ENCODE measurements at places on chromosomes 11 and 22.

DNA sequence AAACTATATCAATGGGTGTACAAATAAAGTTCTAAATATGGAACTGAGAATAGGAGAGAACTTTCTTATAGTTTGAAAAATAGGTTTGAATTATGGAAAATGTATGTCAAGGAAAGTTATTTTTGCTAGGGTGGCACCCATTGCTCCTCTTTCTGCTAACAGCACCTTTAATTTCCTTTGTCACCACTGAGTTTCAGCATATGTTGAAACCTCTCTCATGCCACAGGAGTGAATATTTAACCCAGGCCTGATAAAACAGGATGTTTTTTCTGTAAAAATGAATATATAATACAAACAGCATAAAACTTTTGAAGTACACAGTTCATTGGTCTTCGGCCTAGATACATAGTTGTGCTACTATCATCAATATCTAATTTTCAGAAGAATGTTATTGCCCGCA is 385.5 kb upstream of the ANO5 start:
- no peak for DNase-seq

DNA sequence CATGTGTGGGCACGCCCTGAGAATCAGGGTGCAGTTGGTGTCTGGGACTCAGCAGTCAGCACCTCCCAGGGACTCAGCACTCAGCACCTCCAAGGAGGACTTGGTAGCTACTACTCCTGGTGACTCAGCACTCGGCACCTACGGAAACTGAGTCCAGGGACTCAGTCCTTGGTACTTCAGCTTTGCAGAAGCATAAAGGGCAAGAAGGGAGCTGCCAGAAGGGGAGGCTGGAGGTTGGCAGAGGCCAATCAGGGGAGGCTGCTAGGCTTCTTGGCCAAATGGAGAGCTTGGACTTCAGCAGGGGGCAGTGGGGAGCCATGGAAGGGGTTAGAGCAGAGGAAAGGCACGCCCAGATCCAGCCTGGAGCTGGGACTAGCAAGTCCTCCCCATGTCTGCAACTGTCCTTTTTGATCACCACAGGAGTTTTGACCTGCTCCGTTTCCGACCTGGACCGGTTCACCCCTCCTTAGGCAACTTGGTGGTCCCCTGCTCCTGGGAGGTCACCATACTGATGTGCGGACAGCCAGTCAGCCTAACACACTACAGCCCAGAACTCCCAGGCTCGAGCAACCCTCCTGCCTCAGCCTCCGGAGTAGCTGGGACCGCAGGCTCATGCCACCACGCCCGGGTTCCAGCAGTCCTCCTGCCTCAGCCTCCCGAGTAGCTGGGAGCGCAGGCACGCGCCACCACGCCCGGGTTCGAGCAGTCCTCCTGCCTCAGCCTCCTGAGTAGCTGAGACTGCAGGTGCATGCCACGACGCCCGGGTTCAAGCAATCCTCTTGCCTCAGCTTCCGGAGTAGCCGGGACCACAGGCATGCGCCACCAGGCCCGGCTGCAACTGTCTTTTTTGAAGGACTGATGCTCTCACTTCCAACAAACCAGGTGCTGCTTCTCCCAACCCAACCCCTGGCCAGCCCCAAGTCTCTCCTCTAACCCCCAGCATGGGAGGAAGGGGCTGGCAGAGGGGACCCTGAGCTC is 1.5 kb downstream of the ANO9 start:
- DNase-seq, result no peak

DNA sequence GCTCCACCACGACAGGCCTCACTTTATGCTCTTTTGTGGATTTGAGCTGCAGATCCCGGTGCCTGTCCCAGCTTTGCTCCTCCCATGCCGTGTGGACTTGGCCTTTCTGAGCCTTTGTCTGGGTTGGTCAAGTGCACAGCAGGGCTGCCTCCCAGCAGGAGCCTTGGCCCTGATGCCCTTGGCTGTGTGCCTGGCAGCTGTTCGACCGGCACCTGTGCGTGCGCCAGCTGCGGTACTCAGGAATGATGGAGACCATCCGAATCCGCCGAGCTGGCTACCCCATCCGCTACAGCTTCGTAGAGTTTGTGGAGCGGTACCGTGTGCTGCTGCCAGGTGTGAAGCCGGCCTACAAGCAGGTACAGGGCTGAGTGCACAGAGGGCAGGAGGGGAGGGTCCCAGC is 46.5 kb downstream of the MYO7A start:
- no peak for DNase-seq

DNA sequence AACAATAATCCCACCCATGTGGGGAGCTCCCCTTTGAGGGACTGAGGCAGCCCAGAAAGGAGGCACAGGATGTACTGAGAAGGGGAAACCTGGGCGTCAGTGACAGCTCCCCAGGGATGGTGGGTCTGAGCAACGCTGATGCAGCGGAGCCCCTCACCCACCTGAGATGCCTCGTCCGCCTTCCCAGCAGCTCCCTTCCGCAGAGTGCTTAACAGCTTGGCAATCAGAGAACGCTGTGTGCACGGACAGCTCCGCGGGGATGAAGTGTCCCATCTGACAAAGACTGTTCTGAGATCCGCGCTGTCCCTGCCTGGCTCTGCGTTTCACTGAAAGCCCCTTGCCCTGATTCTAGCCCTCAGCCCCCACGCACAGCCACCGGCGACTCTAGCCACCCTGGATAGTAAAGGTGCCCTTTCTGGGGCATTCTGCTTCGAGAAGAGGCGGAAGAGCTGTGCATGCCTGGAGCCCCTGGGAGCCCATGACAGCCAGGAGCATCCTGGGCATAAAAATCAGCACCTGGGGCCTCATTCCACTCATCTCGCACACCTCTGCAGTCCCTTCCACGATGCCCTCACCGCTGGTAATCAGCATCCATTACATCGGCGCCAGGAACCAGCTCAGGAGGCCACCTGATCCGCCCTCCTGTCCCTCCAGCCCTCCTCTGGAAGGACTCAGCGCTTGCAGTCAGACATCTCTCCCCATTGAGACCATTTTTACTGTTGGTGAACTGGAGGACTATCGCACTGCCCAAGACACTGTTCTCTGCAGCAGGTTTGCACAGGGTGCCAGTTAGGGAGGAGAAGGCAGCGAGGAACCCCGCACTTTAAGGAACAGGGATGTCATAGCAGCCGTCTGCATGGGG is 10.7 kb downstream of the KCNJ5 start:
- DNase-seq, result no peak

GRCh38 chr11:122210367-122210997 is 94.5 kb upstream of the BLID start:
- no peak for DNase-seq

GRCh38 chr11:11149671-11150459 is 203.2 kb downstream of the CSNK2A3 start:
- no peak for DNase-seq

DNA sequence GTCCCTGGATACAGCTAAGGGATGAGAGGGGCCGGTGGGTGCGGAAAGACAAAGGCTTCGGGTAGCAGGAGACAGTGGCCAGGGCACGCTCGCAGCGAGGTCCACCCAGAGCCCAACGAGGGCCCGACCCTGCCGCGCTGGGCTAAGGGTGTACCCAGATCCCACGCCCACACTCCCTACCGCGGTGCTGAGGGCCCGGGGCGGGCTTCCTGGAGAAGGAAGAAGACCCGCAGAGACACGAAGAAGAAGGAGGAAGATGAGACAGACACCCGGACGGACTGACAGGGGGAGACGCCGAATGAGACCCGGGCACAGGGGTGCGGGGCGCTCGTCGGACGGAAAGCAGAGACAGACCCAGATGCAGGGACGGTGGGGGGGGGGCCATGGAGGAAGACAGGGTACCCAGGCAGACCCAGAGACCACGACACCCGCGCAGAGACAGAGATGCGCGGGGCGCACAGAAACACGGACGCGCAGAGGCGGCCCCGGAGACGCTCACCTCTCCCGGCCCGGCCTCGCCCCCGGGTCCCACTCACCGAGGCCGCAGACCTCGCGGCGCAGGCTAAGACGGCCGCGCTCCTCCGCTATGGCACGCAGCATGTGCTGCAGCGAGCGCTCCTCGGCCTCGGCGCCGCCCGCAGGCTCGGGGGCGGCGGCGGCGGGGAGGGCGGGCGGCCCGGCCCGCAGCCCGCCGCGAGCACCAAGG is 437 bp downstream of the KIAA0930 start:
- DNase-seq, result peak; percentile 15

DNA sequence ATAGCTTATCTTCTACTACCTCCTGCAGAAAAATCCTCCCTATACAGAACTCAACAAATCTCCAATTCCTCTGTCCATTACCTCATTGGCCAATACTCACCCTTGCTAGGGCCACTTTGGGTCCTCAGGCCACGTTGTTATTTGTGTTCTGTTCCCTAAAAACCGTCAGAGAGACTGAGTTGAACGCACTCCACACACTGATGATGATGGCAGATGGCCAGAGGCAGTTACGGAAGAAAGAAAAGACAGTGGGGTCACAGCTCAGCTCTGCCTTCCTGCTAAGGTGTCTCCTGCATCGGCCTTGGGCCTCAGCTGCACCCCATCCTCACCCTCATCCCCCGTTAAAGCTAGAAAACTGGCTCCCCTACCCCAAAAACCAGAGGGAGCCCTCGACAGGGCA is 66.2 kb downstream of the MICAL3 start:
- DNase-seq, result no peak

DNA sequence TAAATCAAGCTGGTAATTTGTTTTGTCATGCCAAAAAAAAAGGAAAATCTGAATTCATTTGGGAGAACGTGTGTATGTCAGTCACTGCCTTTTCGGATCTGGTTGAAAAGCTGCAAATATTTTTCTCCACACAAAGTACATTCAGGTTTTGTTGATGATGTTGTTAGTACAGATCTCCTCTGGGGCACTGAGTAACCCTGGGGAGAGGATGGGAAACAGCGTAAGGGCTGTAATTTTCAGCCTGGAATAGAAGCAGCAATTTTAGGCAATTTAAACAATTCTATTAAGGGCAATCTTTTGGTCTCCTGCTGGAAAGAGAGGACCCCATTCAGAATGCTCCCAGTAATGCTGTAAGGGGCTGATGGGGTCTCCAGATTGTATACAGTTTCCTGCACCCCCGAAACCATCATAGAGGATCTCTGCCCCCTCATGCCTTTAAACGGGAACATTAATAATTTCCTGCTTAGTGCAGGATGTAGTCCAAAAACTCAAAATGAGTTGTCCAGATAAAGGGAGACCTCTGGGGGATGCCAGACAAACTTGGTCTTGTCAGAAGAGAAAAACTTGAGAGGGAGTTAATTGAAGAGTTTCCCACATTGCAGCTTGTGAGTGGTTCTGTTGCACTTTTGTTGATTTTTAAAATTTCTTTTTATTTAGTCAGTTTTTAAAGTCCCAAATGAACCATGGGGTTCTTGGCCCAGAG is 132.3 kb downstream of the COMMD9 start:
- no peak for DNase-seq

DNA sequence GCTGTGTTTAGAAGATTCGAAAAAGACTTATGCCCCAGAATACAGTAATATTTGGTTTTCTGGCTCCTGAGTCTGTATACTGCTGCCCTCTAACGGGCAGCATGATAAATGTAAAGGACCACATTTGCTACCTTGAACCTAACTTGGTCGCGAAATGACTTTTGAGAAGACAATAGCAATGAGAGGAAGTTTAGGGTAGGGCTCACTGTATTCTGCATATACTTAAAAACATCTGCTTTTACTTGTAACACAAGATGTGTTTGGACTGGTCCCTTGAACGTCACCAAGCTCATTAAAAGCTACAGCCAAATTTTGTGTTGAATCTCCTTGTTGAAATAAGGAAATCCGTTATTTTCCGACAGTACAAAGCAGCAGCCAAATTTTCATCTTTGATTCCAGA is 309.1 kb downstream of the SWAP70 start:
- DNase-seq, result peak; percentile 10

- no peak for DNase-seq
Observed at GRCh38 chr11:34256626-34257025, 101.2 kb downstream of the ABTB2 start.

- DNase-seq, result peak; percentile 20
Observed at GRCh38 chr11:122754553-122755322, 83.6 kb upstream of the CRTAM start.

DNA sequence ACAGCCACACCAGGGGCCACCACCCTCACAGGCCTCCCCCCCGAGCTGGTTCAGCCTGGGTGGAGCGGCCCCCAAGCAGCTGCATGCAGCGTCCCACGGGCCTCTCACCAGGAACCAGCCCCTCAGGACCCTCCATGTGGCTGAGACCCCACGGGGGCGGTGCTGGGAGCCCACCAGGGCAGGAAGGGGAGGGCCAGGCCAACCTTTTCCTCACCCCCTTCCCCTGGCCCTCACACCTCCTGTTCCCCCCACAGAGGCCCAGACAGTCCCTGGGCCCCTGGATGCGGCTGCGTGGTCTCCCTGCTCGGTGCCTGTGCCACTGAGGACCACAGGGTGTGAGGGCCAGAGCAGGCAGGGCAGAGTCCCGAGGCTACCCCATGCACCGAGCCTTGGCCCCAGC is 46.5 kb downstream of the MOB2 start:
- DNase-seq, result no peak

- DNase-seq, result no peak
Observed at GRCh38 chr11:10461276-10461790, 6.3 kb downstream of the AMPD3 start.

- DNase-seq, result no peak
Observed at GRCh38 chr11:3926458-3927095, 71.1 kb downstream of the STIM1 start.

GRCh38 chr22:22130953-22131608 is 113.5 kb upstream of the VPREB1 start:
- DNase-seq, result no peak

- no peak for DNase-seq
Observed at GRCh38 chr11:26675233-26675928, 46.5 kb downstream of the SLC5A12 start.

- DNase-seq, result no peak
Observed at GRCh38 chr22:21652547-21653545, 10.7 kb downstream of the SDF2L1 start.

DNA sequence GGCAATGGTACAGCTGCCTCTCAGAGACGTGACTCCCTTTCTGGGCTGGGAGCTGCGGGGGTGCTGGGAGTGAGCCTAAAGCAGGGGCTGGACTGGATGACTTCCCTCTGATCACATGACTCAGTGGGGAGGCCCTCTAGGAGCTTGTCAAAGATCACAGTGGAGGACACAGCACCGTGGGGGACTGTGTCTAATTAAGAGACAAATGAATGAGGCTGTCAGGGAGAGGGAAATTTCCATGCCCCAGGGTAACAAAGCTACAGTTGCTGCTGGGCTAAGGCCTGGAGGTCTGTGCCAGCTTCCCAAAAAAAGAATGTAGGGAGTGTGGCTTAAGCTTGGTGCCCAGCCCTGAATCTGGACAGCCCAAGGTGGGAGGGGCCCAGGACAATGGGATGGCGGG is 262.8 kb upstream of the PLET1 start:
- no peak for DNase-seq

- DNase-seq, result no peak
Observed at GRCh38 chr11:130411223-130411622, 17.2 kb downstream of the ADAMTS8 start.

GRCh38 chr11:8168485-8169257 is at the start of gene RIC3:
Gene RIC3 (minus strand): TSS chr11:8169025. CDS start chr11:8168989, 36 bp downstream.
- DNase-seq, result no peak

- peak; percentile 69 for DNase-seq
Observed at GRCh38 chr22:25235547-25236290, 16.3 kb downstream of the CRYBB2 start.

GRCh38 chr22:19772673-19773469 is 12.3 kb downstream of the TBX1 start:
- DNase-seq, result no peak

GRCh38 chr11:35615921-35616900 is 2.0 kb upstream of the FJX1 start:
- no peak for DNase-seq

Measured in T-helper 2 cell treated with Interferon-gamma antibody and Interleukin-4, amounts not matched to agents 5 μg/mL and 100 μg/mL, for 36 hours (primary cell).